ENCODE measurements at places on chromosomes 7 and 10.

DNA sequence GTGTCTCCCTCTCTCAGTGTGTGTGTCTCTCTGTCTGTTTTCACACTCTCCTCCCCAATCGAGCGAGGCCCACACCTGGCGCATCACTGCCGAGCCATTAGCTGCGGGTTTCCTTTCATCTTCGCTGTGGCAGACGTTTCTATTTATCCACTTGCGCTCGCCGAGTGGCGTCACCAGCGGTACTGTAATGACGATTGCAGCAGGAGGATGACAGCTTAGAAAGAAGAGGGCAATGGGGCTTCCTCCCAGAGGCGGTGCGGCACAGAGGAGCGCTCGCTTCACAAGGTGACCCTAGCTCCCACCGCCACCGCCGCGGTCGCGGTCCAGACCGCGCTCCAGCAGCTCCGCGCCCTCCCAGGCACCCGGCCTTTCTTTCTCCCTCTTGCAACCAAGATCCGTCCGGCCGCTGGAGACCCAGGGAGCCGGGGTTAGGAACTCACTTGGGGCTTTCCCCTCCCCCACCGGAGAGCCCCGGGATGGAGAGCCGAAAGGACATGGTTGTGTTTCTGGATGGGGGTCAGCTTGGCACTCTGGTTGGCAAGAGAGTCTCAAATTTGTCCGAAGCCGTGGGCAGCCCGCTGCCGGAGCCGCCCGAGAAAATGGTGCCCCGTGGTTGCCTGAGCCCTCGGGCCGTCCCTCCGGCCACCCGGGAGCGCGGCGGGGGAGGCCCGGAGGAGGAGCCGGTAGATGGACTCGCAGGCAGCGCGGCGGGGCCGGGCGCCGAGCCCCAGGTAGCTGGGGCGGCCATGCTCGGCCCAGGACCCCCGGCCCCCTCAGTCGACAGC is at the start of gene EVX1:
Gene EVX1 (plus strand): TSS at position 248 of the 785 bp plus-strand sequence. CDS start 229 bp downstream, at position 477.
- DNase-seq: no peak

- no peak for DNase-seq
These were observed 251.6 kb downstream of the GATA3 start for GRCh38 chr10:8305876-8306652.

- no peak for DNase-seq
These were observed 5.6 kb downstream of the RHBDD2 start for GRCh38 chr7:75884476-75884875.

DNA sequence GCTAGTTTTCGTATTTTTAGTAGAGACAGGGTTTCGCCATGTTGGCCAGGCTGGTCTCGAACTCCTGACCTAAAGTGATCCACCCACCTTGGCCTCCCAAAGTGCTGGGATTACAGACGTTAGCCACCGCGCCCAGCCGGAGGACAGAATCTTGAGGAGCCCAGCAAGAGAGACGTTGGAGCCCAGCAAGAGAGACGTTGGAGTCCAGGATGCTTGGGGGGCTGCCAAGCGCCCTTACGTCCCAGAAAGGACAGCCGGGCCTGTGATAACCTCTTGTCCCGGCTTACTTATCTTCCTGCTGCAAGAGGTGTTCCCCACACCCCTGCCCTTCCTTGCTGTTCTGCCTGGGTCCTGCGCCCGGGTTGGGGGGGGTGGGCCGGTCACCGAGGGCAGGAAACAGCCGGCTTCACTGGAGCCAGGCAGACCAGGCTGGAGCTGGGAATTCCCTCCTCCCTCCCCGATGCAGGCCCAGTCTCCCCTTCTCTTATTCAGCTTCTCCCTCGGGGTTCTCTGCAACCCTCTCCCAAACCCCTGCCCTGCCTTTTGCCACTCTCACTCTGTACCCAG is 1.9 kb upstream of the EPHB4 start:
- no peak for DNase-seq

DNA sequence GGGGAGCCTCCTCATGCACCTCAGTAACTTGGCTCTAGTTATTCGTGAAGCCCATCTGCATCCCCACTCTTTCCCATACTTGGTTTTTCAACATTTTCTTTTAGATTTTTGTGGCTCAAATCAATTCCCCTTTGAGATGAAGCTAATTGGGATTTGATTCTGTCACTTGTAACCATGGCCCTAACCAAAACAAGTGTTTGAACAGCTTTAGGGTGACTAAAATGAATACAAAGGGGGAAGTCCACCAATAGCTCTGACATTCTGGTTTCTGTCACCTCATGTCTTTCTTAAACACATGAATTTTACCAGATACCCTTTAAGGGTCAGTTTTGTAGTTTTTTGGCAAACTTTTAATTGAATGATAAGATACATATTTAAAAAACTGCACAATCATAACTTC is 87.0 kb downstream of the PCGF5 start:
- DNase-seq: no peak

DNA sequence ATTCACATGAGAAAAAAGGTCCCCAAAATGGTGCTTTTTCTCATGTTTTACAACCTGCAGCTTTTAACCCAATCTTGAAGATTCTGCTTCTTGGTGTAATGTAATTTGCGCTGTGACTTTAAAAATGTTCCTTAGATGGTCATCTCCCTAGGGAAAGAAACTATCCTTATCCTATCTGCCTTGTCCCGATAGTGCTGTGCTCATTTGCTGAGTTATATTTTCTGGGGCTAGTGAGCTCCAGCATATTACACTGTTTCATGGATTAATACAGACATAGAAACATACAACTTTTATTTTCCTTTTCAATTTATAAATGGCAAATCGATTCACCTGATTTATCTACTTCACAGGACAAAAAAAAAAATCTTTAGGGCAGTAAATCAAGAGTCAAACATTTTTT is 2.8 kb downstream of the WAPL start:
- DNase-seq: no peak

GRCh38 chr10:48818861-48819520 is 120.6 kb downstream of the LRRC18 start:
- DNase-seq: no peak

DNA sequence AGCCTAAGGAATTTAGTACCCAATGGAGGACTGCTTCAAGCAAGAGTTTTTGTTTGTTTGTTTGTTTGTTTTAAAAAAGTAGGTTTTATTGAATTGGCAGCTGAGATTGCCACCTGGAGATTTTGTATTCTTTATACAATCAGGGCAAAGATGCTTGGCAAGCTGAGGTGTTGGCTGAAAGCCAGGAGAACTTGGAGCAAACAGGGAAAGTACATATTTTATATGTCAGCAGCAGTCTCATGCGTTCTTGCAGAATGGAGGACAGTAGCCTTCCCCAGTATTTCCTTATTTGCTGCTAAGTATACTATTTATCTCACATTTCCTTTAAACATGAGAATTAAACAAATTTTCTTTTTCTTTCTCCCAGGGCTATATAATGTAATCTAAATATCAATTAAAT is 22.6 kb upstream of the ICA1 start:
- DNase-seq: no peak

DNA sequence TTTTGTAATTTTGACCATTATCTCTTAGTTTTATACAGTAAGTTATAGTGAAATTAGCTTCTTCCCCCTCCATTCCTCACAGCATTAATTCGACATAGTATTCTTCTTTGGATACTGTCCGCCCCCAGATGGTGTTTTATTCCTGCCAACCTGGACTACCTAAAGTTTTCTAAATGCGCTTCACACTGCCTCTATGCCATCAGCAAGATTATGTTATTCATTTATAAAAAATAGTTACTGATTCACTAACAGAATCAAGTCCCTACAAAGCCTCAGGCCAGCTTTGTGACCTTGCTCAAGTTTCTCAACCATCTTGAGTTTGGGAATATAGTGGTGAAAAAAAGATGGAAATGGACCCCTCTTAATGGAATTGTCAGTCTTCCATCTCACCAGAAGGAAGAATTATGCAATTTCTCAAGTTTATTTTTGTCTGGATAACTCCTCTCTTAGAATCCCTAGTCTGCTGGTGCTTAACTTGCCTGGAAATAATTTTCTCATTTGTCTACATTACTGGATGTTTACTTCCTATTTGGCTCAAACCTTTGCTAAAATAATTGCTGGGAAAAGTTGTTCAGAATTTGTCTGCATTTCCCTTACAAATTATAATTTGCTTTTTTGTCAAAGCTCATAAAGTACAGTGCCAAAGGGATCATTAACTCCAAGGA is 16.7 kb upstream of the FGL2 start:
- no peak for DNase-seq

DNA sequence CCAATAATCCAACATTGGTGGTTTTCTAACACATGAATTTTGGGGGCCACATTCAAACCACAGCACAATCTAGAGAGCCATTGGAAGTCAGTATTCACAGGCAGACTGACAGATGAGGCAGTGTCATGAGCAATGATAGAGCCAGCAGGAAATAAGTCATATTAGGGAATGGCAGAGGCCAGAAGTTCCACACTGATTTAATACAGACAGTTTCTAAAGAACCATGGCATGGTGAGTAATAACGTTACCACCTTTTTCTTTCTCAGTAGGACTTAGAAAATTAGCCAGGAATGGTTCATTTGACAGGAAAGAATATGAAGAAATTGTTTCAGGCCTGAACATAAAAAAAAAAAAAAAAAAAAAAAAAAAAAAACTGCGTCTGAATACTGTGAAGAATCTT is 210.3 kb downstream of the GPAM start:
- DNase-seq: no peak

GRCh38 chr7:102425639-102426267 is 7.6 kb upstream of the ORAI2 start:
- peak; percentile 83 for DNase-seq

DNA sequence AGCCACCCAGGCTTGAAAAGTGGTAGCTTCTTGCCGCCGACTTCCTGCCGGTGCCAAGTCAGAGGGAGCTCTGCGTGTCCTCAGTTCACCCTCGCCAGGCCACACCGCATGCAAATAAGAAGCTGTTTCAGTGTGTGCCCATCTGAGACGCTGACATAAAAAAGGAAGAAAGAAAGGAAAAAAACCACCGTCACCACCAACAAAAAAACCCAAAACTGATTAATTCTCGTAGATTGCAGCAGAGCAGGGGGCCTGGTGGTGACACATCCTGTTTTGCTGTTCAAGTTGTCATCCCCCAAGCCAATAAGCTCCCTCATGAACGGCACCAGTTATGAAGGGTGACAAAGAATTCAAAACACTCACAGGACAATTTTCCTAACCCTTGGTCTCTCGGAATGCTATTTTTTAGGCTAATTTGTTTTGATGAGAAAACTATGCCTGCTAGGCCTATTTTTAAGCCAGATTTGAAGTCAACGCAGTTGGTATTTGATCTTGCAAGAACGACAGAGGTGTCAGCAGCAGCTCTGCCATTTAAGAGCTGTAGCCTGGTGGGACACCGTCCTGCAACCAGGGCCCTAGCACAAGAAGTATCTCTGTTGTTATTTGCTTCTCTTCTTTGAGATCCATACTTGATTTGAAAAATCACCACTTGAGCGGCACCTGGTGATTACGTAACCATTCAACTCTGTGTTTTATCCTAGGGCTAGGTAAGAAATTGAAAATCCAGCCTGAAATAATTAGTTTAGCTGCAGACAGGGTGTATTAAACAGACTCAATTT is 145.6 kb downstream of the PFKFB3 start:
- peak; percentile 80 for DNase-seq

GRCh38 chr10:89374713-89375141 is 3.1 kb upstream of the IFIT1B start:
- no peak for DNase-seq

GRCh38 chr7:2806571-2806970 is 37.5 kb downstream of the GNA12 start:
- DNase-seq: no peak

GRCh38 chr10:81013771-81014170 is 476.1 kb downstream of the SH2D4B start:
- DNase-seq: no peak
